Stimulated activated naive CD8-positive, alpha-beta T cell treated with anti-CD3 and anti-CD28 coated beads, Interleukin-15, Interleukin-2, amounts not matched to agents 100 U/mL and 50 U/mL, for 24 hours (primary cell): ENCODE measurements at places on chromosomes 2 and 18.

- DNase-seq: no peak
Measured at GRCh38 chr2:85430752-85431569, 12.4 kb downstream of the SH2D6 start.

DNA sequence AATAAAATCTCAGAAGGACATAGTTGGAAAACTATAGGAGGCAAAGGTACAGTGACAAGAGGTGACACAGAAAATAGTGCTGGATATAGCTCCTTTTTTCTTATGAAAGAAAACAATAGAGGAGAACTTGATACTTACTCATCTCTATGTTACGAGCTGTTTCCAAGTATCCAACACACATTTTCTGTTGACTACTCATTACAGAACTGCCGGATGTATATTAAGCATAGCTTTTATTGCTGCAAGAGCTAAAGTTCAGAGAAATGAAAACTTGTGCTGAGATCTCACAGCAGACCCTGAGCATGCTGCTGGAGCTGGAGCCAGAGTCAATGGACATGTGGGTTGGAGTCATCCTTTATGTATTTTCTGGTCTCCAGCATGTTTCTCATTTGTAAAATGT, 210.0 kb upstream of the NT5C1B start:
- no peak for DNase-seq

- no peak for DNase-seq
Measured at GRCh38 chr18:3054780-3055179, 41.8 kb upstream of the LPIN2 start.

- DNase-seq: no peak
Measured at GRCh38 chr18:25190472-25190871, 161.5 kb downstream of the ZNF521 start.

- no peak for DNase-seq
Measured at GRCh38 chr2:121776361-121776760, 20.9 kb downstream of the TSN start.

DNA sequence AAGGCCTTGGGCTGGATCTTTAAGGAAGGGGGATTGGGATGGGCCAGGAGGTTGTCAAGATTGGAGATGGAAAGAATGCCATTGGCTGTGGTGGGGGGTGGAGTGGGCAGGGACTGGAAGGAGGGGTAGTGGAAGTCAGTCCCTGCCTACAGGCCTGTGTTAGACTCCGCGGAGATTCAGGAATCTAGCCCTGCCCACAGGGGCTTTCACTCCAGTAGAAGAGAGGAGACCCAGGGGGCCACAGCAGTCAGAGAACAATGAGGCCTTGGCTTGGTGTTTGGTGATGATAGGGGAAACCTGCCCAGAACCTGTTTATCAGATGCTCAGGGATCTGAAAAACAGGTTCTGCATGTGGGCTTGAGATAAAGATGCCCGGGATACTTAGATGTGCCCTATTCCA, 6.1 kb downstream of the STEAP3 start:
- no peak for DNase-seq

- peak; percentile 21 for DNase-seq
Measured at GRCh38 chr18:48475635-48476549, 62.9 kb upstream of the CTIF start.

DNA sequence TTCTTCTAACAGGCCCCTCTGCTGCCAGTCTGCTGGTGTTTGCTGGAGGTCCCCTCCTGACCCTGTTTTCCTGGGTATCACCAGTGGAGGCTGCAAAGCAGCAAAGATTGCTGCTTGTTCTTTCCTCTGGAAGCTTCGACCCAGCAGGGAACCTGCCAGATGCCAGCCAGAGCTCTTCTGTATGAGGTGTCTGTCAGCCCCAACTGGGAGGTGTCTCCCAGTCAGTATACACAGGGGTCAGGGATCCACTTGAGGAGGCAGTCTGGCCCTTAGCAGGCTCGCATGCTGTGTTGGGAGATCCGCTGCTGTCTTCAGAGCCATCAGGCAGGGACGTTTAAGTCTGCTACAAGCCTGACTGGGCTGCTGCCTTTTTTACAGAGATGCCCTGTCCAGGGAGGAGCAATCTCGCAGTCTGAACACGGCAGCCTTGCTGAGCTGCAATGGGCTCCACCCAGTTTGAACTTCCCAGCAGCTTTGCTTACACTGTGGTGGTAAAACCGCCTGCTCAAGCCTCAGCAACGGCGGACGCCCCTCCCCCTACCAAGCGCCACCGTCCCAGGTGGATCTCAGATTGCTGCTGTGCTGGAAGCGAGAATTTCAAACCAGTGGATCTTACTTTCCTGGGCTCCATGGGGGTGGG, 29.9 kb downstream of the CHCHD5 start:
- DNase-seq: no peak

GRCh38 chr2:228771774-228772173, 499.3 kb downstream of the PID1 start:
- DNase-seq: no peak

DNA sequence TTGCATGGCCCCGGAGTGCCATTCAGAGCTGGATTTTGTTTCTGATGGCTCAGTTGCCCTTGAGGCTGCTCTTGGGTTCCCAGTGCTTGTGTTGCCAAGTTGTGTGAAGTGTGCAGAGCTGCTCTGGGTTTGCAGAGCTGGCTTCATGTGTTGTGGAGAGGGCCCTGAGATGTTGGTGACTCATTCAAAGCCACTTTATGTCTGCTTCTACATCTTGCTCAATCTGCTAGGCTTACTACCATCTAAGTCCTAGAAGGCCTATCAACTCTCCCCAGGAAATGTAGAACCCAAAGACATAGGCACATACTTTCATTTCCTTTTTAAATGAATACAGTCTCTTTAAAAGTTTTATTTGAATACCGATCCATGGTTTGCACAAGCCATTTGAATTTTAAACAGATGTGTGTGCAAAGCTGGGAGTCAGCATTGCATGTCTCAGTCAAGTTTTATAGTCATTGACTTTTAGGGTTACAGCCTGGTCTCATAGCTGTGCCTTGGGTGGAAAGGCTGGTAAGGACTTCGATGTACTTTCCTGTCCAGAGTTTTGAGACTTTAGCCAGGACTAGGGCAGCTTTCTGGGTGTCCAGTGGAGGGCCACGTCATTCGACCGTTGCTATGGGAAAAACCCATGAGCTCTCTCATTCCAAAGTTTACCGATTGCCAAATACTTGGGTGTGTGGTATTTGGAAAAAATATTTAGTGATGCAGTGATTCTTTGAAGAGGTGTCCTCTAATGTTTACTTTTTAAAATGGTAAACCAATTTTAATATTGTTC, 105.0 kb downstream of the LTBP1 start:
- DNase-seq: no peak

- no peak for DNase-seq
Measured at GRCh38 chr18:32530947-32531651, 60.4 kb upstream of the GAREM1 start.

- no peak for DNase-seq
Measured at GRCh38 chr18:59279193-59279592, 5.9 kb upstream of the RAX start.

DNA sequence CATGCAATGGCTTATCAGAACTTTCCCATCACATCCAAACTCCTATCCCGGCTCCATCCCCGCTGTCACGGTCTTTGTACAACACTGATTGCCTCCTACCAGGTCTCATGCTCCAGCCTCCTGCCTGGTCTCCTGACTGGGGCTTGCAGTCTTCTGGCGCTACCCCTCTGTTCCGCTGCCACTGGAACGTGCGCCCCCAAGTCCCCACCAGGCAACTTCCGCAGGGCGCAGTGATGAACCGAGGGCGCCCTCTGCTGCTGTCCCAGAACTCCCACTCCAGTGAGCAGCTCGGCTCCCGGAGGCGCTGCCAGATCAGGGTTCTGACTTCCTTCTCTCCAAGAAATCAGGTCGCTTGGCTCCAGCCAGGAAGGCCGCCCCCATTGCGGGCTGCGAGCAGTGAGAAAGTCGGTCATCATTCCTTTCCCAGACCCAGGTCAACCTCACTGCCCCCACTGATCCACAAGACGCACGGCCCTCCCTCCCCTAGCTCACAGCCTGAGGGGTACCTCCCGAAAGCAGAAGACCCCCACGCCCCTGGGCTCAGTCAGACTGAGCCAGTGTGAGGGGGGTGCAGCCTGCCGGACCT, 43.9 kb upstream of the RAB11FIP5 start:
- peak; percentile 69 for DNase-seq

GRCh38 chr2:64401529-64401880, 52.5 kb upstream of the LGALSL start:
- DNase-seq: no peak

DNA sequence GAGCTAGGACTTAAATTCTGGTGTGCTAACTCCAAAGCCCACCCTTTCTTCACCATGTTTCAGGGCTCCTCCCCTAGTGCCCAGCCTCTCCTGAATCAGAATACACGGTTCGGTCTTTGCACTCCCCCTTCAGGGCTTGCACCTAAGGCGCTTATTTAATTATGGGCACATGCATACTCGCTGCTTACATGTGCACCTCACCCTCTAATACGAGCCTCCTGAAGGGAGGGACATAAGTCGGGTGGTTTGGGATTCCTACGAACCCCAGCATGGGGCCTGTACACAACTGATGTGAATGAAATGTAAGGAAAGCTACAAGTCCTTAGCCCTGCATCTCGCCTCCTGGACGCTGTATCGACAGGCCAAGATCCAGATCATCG, 435 bp downstream of the IFT172 start:
- DNase-seq: peak; percentile 11

DNA sequence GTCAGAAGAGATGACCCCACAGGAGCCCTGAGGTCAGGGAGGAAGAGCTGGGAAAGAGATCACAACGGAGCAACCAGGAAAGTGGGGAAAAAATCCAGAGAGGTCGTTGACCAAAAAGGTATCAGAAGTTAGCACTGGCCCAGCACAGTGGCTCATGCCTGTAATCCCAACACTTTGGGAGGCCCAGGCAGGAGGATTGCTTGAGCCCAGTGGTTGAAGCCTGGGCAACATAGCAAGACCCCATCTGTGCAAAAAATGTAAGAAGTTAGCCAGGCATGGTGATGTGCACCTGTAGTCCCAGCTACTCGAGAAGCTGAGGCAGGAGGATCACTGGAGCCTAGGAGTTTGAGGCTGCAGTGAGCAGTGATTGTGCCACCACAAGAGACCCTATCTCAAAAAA, 121.5 kb downstream of the GBX2 start:
- no peak for DNase-seq

- DNase-seq: no peak
Measured at GRCh38 chr2:74646201-74646600, 1.9 kb downstream of the M1AP start.

- DNase-seq: no peak
Measured at GRCh38 chr2:150994076-150994475, 267.6 kb downstream of the RBM43 start.

GRCh38 chr2:204012072-204012653, 75.6 kb downstream of the ICOS start:
- DNase-seq: no peak
